ENCODE measurements at places on chromosomes 2 and 18.

- no peak for DNase-seq
Observed at GRCh38 chr2:111178730-111179405, 58.2 kb downstream of the BCL2L11 start.

DNA sequence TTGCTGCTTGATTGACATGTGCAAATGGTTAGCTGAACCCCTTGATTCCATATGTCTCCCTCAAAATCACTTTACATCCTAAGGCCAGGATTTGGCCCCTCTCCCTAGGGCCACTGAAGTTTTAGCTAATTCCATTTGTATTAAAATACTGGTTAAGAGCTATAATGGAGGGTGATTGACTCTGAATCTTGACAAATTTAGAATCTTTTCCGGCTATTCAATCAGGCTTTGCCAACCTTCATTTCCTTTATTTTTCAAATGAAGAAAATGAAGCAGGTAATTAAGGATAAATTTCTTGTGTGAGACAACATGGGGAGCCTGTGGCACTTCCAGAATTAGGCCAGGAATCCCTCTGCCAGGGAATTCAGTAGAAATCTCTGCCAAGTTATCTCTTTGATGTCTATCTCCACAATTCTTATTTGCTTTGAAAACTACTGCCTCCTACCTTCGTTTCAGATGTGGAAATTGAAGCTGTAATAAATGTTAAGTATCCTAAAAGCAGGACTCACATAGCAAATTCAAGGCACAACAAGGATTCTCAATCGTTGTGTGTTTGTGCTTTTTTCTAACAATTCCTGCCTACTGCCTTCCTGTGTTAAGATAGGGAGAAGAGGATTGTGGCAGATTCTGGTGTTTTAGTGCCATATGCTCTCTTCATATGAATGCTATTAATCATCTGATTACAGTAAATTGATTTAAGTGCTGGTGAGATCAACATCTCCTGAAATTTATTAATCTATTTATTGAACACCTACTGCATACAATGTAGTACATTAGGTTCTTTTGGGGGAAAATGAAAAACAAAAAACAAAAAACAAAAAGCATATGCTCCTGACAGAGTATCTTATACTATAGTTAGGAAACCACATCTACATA, 47.8 kb upstream of the MAP4K3 start:
- DNase-seq, result no peak

- peak; percentile 95 for DNase-seq
Observed at GRCh38 chr2:134917888-134918525, 615 bp upstream of the CCNT2 start.

DNA sequence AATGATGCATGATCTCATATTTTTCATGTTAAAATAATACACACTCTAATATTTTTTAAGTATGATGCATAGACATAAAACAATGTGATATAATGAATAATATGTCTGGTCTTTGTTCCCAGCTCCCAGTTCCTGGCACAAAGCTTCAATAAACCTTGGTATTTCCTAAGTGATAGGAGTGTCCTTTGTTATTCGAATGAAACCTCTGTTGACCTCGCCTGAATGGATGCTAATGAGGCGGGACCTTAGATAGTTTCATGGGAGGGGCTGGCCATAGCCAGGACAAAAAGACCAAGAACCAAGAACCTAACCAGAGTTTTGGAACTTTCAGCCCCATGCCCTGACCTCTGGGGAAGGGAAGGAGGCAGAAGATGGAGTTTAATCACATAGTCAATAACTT, 257.7 kb upstream of the COPS8 start:
- no peak for DNase-seq

DNA sequence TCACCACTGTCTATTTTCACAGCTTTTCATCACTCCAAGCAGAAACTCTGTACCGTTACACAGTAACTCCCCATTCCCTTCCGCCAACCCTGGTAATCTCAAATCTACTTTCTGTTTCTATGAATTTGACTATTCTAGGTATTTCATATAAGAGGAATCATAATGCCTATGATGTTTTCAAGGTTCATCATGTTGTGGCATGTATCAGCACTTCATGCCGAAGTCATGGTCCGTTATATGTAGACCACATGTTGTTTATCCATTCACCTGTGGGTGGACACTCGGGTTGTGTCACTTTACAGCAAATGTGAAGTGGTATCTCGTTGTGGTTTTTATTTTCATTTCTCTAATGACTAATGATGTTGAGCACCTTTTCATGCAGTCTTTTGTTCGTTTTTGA, 21.6 kb downstream of the CPSF3 start:
- DNase-seq, result no peak

DNA sequence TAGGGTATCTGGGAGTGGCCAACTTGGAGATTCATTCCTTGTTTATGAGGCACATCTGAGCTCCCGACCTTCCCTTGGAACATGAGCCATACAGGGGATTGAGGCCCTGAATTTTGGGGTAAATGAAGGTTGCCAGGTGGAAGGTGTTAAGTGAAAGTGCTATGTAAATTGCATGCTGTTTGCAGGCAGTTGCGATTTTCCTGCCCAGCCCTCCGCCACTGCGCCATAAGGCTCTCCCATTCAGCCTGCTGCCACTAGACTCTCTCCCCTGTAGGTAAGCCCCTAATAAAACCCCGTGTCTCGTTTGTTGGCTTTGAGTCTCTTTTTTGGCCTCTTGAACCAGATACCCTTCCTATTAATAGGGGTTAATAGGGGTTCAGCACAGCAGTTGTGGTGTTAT, 33.8 kb downstream of the PCARE start:
- DNase-seq, result no peak

GRCh38 chr2:54665436-54665856, 58.0 kb upstream of the EML6 start:
- DNase-seq, result no peak

GRCh38 chr2:151302404-151302803, 12.9 kb upstream of the NMI start:
- no peak for DNase-seq

GRCh38 chr2:85975581-85975980, 86.8 kb upstream of the ST3GAL5 start:
- no peak for DNase-seq

- DNase-seq, result no peak
Observed at GRCh38 chr2:173785813-173786212, 179.4 kb downstream of the SP3 start.

DNA sequence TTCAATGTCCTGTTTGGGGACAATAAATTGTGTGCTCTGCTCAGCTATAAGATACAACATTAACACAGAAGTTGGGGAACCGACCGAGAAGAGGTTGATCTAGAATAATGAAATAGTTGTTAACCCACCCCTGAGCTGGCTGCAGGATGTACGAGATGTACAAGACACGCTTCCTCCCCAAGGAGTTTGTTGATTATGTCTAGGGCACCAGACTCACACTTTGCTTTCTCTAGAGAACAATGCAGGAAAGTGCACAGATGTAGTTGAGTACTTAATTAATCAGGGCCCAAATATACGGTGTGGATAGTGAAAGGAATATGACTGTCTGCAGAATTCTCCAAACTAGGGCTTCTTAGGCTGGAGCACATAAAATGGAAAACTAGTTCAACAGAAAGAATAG, 415.2 kb upstream of the TNP1 start:
- no peak for DNase-seq

DNA sequence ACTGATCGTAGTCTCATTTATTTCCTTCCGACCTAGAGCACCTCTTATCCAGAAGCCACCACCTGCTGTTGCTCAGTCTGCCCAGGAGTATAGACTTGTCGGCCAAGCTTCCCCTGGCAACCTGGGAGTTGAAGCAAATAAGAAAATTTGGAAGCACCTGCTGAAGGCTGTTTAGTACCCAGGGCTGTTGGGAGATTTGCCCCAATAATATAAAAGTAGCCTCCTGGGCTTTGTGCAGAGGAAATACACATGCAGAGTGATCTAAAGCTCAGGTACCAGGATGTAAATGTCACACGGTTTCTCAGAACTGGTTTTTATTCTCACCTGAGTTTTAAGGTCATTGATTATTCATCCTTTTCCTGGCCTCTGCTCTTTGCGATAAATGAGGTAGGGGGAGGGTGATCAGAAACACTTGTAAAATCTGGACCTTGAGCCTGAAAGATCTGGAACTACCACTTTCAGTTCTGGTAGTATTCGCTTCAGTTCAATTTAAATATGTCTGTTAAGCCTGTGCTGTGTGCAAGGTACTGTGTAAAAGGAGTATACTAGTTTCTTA, 789 bp upstream of the COX7A2L start:
- DNase-seq, result no peak

- DNase-seq, result no peak
Observed at GRCh38 chr2:127453392-127454171, 35.4 kb downstream of the PROC start.

- no peak for DNase-seq
Observed at GRCh38 chr2:211141646-211142045, 585.2 kb downstream of the CPS1 start.

DNA sequence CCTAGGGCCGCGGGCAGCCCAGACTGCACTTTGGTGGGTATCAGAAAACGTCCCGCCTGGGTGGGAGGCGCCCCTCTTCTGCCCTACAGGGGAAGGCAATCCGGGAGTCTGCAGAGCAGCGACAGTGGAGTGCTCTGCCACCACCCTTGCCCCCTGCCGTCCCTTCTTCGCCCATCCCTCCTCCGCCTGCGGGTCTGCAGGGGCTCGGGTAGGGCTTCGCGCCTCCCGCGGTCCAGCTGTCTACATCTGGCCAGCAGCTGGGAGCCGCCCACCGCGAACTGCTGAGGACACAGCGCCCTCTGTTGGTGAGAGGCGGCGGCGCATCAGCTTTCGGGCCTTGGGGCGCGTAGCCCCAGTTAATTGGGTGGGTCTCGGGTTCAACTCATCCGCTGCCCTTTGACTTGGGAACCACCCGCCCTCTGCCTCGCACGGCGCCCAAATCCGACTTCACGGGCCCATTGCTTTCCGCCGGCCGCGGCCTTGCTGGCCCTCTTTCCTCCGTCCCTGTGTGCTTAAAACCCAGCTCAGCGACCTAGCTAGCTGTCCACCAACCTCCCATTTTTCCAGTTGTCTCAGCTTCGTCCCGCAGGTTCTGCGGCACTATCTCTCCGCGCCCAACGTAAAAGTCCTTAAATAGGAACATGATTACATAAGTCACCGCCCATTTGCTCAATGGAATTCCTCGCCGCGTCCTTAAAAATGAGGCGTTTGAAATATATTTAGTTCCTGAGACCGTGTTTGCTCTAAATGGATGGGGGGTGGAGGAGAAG, 17.6 kb downstream of the WNT10A start:
- DNase-seq, result no peak

DNA sequence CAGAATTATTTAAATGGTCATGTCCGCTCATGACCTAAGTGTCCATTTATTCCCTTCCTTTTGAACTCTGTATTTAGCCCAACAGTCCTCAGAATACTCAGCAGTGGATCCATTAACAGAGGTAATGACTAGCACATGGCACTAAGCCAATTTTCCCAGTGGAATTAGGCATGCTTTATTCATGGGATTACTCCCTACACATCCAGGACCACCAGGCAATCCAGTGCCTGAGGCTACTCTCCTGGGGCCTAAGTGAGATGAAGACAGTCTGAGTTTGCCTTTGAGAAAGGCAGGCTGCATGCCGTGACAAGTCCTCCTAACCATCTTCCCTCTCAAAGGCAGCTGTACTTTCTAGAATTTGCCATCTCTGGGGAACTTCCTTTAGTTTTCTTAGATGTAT, 128.6 kb downstream of the SPOPL start:
- no peak for DNase-seq

DNA sequence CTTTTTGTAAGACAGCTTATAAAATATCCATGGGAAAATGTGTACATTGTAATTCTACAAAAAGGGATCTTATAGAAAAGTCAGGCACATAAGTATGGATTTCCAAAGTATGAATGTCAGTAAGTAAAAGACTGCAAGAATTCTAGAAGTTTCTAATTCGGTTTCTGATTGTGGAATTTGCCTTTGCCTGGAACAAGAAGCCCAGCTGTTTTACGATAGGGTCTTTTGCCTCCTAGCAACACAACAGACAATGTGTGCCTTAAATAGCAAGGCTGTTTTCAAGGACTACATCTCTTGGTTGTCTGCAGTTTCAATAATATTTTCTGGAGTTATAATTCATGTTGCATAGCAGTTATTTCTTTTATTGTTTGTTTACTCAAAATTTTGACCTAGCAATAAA, 312.9 kb downstream of the MTX2 start:
- DNase-seq, result no peak

GRCh38 chr2:8036366-8036765, 645.5 kb upstream of the ID2 start:
- no peak for DNase-seq

- no peak for DNase-seq
Observed at GRCh38 chr2:171490577-171490976, 31.7 kb upstream of the CYBRD1 start.

DNA sequence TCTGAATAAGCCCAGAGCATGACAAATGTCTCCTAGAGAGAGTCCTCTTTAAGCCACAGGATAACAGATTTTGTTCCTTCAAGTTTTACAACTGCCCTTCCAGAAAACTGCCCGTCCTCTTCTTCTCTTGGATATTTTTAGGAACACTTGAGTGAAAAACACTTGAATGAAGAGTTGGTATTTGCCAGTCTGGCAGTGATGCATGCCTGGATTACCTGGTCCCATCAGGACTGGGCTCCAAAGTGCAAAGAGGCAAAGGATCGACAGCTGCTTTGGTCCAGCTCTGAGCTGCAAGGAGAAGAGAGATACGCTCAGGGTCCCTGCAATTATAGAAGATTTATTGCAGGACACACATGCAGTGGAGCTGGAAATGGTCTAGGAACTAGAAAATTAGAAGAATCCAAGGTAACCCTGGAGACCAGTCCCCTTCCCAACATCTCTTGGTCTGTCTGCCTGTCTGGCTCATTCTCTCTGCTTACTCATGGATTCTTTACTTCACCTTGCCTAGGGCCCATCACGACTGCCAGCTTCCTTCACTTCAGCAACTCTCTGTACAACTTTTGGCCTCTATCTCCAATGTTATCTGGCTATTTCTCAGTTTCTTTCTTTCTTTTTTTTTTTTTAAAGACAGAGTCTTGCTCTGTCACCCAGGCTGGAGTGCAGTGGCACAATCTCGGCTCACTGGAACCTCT, 112.1 kb upstream of the SIX2 start:
- DNase-seq, result no peak

DNA sequence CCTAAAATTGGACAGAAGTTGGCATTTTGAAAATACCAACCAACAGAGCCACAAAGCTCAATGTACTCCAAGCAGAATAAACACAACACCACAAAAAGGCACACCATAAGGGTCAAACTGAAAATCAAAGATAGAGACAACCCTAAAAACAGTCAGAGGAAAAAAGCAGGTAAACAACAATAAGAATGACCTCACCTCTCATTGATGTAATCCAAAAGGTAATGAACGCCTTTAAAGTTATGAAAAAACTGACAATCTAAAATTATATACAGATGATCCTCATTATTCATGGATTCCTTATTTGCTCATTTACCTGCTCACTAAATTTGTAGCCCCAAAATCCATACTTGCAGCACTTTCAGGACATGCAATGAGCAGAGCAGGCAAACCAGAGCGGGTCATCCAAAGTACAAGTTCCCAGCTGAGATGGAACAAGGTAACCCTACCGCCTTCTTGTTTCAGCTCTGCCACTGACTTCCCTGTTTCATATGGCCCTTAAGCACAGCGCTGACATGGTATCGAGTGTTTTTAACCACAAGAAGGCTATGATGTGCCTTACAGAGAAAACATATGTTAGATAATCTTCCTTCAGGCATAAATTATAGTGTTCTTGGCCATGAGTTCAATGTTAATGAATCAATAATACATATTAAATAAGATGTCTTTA, 17.0 kb downstream of the RTN4 start:
- peak; percentile 76 for DNase-seq

All from SIG-M5 (cell line).